Activated naive CD4-positive, alpha-beta T cell (primary cell): ENCODE measurements at places on chromosomes 6 and 20.

DNA sequence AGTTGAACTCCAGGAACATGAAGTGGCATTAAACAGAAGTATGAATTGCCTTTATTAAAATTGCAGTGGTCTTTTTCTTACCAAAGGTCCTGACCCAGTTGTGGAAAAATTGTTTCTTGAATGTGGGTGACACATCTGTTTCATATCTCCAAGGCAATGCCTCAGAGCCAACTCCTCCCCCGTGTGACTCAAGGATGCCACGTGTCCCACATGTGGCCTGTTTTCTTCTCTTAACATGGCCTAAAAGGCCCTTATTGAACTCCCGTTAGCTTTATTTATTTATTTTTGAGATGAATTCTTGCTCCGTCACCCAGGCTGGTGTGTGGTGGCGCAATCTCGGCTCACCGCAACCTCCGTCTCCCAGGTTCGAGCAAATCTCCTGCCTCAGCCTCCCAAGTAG is 128.4 kb upstream of the ESR1 start:
- DNase-seq, result no peak

GRCh38 chr6:156427345-156427744 is 349.8 kb upstream of the ARID1B start:
- no peak for DNase-seq

GRCh38 chr6:132813173-132813856 is 1.1 kb upstream of the RPS12 start:
- DNase-seq, result peak; percentile 17

- peak; percentile 5 for DNase-seq
These were observed 29.2 kb upstream of the ALDH8A1 start for GRCh38 chr6:134979142-134979541.

GRCh38 chr6:160269771-160270170 is 11.2 kb upstream of the SLC22A2 start:
- DNase-seq, result no peak

- no peak for DNase-seq
These were observed 65.5 kb downstream of the ANKRD60 start for GRCh38 chr20:58162986-58163385.

DNA sequence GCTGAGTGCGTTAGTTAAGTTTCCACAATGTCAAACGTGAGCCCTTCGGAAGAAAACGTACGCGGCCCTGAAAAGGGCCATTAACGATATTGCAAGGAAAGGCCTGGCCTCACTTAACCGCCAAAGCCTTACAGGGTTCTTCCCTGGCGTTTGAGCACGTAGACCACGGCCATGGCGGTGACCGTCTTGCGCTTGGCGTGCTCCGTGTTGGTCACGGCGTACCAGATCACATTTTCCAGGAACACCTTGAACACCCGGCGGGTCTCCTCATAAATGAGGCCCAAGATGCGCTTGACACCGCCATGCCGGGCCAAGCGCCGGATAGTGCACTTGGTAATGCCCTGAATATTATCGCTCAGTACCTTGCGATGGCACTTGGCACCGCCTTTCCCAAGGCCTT is 118.4 kb upstream of the BTN3A2 start:
- DNase-seq, result no peak

DNA sequence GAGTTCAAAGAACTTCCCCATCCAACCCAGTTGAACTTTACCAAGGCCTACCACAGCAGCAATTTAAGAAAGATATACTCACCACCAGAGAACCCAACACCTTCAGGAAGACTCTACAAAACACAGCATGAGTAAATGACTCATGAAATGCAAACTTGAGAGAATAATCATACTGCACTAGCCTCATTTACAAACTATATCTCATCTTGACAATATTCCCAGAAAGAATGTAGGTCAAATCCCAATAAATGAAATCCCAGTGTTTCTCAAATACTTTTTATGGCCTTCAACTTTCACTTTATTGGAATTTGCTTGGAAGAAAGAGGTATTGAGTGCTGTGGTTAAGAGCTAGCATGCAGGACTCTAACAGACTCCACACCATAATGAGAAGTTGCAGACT is 60.0 kb downstream of the FYN start:
- DNase-seq, result no peak

DNA sequence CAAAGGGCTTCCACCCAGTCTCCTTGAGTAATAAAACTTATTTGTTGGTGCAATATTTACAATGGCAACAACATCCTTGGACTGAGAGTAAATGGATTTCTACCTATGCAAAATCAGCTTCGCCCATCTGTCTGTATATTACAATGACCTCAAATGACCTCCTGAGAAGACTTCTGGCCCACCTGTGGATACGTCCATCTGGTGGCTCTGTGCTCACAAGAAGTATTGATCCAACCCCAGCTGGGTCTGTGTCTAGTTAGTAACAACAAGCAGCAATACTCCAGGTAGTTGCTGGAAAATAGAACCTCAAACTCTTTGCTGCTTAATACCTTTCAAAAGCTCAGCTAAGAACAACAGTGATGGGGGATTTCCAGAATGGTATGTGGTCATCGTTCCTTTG is 34.7 kb upstream of the GSTA4 start:
- no peak for DNase-seq

- DNase-seq, result no peak
These were observed 271.0 kb upstream of the HSF2 start for GRCh38 chr6:122128445-122128844.

DNA sequence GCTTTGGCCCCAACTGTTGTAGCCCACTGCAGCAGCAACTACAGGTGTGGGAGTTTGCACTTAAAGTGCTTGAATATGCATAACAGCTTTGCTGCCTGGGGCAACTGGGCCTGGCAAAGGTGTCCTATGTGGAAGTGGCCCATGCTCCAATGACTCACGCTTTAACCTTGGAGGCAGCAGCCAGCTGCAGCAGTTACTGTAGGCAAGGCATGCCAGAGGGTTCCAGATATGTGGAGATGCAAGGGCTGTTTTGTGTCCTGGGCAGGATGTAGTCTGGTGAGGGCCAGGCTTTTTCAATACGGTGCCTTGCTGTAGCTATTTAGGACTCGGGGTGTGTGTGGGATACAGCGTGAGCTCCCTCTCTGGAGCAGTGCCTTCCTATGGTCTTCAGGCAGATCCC is 150.3 kb downstream of the NKAIN2 start:
- no peak for DNase-seq

DNA sequence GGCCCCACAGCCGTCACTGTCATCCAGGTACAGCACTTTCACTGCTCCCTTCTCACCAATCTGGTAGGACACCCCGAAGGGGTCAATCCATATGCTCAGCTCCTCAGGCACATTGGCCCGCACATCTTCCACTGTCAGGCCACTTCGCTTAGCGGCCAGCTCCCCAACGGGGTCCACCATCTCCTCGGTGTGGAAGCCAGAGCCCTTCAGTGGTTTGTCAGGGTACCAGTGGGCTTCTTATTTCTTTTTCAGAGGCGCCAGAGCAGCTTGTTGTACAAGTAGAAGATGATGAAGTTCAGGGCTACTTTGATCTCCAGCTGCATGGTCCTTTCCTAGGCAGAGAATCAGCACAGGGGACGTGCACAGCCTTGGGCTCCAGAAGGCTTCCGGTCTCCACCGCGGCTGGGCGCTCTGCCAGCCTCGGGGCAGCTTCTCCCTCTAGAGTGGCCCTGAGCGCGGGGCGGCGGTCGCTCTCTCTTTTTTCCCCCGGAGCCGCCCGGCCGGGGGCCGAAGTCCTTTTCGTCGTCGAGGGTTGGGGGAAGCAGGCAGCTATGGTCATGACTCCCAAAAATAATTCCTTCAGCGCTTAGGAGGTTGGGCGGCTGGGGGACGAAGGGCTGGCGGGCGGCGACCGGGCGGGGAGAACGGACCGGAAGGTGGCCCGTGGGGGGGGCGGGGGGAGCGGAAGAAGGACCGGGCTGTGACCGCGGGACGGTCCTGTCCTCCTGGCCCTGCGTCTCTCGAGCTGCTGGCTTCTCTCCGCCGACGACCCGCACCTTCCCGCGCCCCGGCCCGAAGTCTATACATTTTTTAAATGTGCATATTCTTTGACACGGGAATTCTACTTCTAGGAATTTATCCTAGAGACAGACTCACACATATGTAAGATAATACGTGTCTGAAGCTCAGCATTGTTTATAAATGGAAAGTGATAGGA is 6.5 kb upstream of the ZSCAN9 start:
- no peak for DNase-seq

DNA sequence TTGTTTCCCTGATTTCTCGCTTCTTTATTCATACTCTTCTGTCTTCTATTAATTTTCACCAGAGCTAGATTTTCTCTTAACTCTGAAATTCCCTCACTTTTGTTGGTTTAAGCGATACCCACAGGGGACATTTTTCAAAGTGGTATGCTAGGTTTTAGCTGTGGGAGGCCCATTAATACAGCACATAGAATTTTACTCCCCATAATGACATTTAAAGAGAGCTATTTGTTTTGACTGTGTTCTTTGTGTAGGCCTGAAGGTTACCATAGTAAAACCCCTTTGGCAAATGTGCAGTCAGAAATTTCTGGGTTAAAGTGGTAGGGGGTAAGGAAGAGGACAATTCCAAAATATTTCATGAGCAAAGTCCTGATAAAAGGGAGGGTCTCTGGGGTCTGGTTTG is 721.1 kb upstream of the CITED2 start:
- DNase-seq, result no peak

DNA sequence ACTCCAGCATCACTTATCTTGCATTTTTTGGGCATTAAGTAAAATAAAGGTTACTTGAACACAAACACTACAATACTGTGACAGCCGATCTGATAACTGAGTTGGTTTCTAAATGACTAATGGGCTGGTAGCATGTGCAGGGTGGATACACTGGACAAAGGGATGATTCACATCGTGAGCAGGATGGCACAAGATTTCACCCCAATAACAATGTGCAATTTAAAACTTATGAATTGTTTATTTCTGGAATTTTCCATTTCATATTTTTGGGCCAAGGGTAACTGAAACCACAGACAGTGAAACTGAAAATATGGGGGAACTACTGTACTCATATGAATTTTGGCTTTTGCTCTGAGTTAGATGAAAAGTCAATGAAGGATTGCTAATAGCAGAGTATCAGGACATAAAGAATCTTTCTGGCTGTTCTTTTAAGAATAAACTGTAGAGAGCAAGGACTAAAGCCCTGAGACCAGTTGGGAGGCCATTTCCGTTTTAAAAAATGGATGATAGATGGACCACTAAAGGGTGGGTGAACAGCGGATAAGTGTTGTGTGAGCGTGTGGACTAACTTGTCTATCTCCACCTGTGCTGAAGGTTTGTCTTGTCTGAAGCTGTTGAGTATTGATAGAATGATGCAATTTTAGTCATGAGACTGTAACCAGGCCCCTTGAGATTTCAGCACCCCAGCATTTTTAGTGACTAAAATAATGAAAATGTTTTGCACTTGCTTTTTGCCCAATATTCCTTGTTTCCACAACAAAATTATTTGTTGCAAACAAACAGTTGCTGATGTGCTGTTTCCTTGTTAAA is 8.2 kb downstream of the SPINT3 start:
- DNase-seq, result no peak

DNA sequence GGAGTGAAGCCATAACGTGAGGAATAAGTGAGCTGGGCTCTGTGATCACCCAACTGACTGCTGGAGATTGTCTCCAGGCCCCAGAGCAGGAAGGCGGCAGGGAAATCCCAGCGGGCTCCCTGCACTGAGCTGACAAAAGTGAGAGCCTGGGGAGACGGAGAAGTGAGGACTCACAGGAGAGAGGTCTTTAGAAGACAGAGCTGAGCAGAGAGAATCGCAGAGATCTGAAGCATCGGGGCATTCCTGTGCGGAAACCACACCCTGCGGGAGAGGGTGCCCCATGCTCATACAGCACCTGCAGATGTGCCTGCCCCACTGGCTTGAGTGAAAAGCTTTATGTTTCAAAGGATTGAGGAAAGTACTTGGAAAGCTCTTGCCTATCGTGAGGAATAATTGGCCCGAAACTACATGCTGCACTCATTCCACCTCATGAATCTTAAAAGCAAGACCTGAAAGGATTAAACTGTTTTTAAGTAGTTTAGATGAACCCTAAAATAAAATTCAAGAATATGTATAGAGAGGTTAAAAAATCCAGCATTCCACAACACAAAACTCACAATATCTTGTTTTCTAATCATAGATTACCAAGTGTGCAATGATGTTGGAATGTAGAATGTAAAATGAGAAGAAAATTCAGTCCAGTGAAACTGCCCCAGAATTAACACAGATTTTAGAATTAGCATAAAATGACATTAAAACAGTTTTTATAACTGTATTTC is 17.7 kb upstream of the THBS2 start:
- DNase-seq, result no peak

- DNase-seq, result no peak
These were observed 229.5 kb upstream of the FOXQ1 start for GRCh38 chr6:1082285-1082935.

- DNase-seq, result no peak
These were observed 75.2 kb downstream of the WDR27 start for GRCh38 chr6:169626649-169627048.

GRCh38 chr6:14807971-14808370 is 437.9 kb upstream of the JARID2 start:
- no peak for DNase-seq

GRCh38 chr6:15400572-15401004 is 154.7 kb downstream of the JARID2 start:
- DNase-seq, result no peak

- DNase-seq, result no peak
These were observed 13.3 kb downstream of the FHL5 start for GRCh38 chr6:96576221-96576620.

- DNase-seq, result no peak
These were observed 478.1 kb downstream of the BTBD3 start for GRCh38 chr20:12395760-12396159.

GRCh38 chr20:47392721-47393073 is 36.2 kb upstream of the ZMYND8 start:
- DNase-seq, result no peak

- no peak for DNase-seq
These were observed 83.7 kb upstream of the MPC1 start for GRCh38 chr6:166466178-166467122.
